Calu3 (cell line): ENCODE measurements at places on chromosomes 2 and 18. TPM values are rescaled to one million over a fixed set of nuclear protein-coding genes. Genes with fewer than 3 reads are reported as not detected.

The HOXD4 gene
- total RNA-seq = not detected in 2 replicates

The IL1R2 gene
- 0.34 TPM in 1 of 2 replicates, not detected in the other for total RNA-seq

The ERCC3 gene
- 41.3 and 42.1 TPM in 2 replicates for total RNA-seq

DNA sequence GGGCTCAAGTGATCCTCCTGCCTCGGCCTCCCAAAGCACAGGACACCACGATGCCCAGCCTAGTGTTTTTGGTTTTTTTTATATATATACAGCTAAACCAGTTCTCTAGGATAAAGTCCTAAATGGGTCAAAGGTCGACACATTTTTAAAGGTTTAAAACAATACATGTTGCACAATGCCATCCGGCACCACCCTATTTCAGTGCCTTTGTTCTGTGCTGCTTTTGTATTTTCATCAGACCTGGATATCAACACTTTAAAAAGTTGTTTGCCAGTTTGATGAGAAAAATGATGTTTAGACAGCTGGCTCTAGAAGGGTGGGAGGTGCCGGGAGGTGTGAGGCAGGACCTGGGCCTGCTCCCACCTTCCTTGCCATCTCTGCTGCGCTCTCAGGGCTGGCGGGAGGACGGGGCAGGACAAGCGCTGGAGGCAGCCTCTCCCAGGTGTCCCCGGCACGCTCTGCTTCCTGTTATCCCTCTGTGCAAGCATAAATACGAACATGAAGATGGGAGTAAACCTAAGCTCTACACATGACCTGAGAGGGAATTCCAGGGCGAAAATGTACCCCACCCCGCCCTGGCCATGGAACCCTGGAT is 103.7 kb downstream of the HS6ST1 start:
- no peak for DNase-seq
- no peaks in the 10 kb centered on the region for H3K4me1 ChIP-seq
- no peak overlapping the region for H3K4me3 ChIP-seq
- peaks cover 21% of the 10 kb centered on the region for H3K27me3 ChIP-seq

- DNase-seq = no peak
- H3K27ac ChIP-seq = no peak overlapping the region
- H3K4me1 ChIP-seq = peaks cover 29% of the 10 kb centered on the region
Observed at GRCh38 chr2:179538406-179539123, 273.9 kb upstream of the SESTD1 start.

- no peak for DNase-seq
- no peak overlapping the region for H3K27ac ChIP-seq
- no peaks in the 10 kb centered on the region for H3K36me3 ChIP-seq
- no peaks in the 10 kb centered on the region for H3K27me3 ChIP-seq
Observed at GRCh38 chr2:221908518-221908917, 336.4 kb upstream of the EPHA4 start.

GRCh38 chr2:10160203-10160955 is 37.8 kb downstream of the RRM2 start:
- no peak overlapping the region for H3K4me3 ChIP-seq
- no peaks in the 10 kb centered on the region for H3K36me3 ChIP-seq
- H3K27ac ChIP-seq = no peak overlapping the region
- no peaks in the 10 kb centered on the region for H3K27me3 ChIP-seq
- H3K4me1 ChIP-seq = no peaks in the 10 kb centered on the region

GRCh38 chr18:63160172-63160995 is 159.2 kb downstream of the BCL2 start:
- H3K36me3 ChIP-seq = no peaks in the 10 kb centered on the region
- peaks cover 27% of the 10 kb centered on the region for H3K4me1 ChIP-seq
- H3K27me3 ChIP-seq = no peaks in the 10 kb centered on the region

DNA sequence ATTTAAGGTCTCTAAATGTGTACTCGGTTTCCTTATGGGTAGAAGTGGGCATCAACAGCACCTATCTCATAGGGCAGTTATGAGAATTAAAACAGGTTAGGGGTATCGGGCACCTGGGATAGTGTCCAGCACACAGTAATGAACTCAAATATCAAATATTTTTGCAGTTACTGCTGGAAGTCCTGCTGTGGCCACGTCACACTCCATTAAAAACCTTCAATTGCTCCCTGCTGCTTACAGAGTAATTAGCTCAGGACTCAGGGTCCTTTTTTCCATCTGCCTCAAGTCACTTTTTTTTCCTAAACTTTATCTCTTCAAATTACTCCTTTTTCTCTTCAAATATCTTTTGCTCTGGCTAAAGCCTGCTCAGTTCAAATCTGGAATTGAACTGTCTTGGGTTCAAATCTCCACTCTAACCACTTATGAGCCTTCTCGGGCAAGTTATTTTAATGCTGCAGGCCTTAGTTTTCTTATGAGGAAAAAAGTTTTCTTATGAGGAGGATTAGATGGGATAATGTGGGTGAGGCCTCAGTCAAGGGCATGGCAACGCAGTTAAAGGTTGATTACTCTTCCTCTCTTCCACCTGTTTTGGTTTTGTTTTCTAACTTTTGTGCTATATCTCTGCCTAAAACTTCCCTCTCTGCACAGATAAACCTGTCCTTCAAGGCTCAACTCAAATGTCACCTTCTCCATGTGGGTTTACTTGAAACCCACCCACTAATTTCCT is 36.6 kb downstream of the SPRED2 start:
- peaks cover 20% of the 10 kb centered on the region for H3K4me1 ChIP-seq
- H3K4me3 ChIP-seq = no peak overlapping the region
- no peaks in the 10 kb centered on the region for H3K27me3 ChIP-seq
